Right hindlimb (tissue), 1 donor: ENCODE measurements at places on chromosomes 3 and 15.

- peak; percentile 99 for DNase-seq
Observed at GRCh38 chr3:185937689-185938374, at the start of gene TRA2B. Gene TRA2B (minus strand): TSS chr3:185938014. CDS start chr3:185937860, 154 bp downstream.

DNA sequence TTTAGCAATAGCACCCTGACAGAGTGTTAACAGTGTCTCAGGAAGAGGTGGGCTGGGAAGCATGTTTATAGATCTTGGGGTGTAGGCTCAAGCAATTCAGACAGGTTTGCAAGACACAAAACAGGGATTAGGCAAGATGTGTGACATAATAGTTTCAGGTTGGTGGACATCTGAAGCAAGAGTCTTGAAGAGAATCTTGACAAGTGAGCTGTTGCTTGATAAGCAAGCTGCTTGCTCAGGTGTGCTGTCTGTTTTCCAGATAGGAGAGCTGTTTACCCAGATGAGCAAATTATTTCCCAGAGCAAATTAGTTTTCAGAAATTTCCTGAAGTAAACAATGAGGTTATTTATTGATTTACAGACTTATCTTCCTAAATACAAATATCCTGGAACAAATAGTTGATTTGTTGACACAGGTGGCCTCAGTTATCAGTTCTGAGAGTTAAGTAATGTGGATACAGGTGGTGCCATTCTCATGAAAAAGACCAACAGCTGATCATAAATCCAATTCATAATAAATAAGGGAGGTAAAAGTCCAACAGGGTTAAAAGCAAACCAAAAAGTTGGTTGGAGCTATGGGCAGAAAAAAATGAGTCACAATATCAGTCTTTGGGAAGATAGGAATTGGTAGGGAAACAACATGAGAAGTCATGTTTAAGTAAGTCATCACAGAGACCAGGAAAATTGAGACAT lies 437.3 kb downstream of the TBL1XR1 start:
- no peak for DNase-seq

DNA sequence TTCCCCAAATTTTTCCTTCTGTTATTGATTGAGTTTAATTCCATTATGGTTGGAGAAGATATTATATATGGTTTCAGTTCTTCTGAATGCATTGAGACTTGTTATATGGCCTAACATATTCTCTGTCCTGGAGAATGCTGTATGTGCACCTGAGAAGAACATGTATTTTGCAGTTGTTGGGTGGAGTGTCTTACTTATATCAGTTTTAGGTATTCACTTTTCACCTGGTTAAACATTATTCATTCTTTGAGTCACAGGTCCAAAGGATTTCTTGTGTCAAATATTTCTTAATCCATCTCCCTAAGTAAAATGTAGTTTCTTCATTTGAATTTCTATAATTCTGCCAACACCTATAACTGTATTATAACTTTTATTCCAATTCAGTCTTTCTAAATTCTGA lies 17.8 kb downstream of the ACKR2 start:
- no peak for DNase-seq

GRCh38 chr15:25504307-25504706 lies 65.5 kb upstream of the UBE3A start:
- no peak for DNase-seq

DNA sequence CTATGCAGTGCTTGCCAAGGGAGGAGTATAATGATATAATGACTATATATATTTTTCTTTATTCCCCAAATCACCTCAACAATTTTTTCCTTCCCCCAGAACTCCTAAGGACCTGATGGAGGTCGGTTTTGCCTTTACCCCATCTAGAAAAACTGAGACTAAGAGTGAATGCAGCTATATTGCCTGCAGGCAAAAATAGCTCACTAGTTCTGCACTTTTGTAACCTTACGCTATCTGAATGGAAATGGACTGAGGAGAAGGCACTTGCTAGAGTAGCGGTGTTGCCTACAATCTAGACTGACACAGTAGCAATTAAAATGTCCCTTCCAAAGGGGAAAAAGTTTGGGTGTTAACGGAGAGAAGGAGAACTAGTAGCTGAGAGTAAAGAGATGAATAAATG lies 379.5 kb upstream of the SEMA6D start:
- DNase-seq = no peak

- DNase-seq = no peak
Observed at GRCh38 chr3:50559702-50560101, 7.8 kb downstream of the C3orf18 start.

DNA sequence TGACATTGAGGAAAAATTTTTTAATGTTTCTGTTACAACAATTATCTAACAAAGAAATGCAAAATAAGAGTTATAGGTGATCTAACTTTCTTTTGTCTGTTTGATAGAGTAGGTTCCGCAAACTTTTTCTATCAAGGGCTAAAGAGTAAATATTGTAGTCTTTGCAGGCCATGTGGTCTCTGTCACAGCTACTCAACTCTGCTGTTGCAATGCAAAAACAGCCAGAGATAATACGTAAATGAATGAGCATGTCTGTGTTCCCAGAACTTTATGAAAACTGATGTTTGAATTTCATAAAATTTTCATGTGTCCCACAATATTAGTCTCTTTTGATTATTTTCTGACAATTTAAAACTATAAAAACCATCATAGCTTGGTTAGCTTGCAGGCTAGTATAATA lies 73.3 kb downstream of the SLC24A1 start:
- DNase-seq = no peak

DNA sequence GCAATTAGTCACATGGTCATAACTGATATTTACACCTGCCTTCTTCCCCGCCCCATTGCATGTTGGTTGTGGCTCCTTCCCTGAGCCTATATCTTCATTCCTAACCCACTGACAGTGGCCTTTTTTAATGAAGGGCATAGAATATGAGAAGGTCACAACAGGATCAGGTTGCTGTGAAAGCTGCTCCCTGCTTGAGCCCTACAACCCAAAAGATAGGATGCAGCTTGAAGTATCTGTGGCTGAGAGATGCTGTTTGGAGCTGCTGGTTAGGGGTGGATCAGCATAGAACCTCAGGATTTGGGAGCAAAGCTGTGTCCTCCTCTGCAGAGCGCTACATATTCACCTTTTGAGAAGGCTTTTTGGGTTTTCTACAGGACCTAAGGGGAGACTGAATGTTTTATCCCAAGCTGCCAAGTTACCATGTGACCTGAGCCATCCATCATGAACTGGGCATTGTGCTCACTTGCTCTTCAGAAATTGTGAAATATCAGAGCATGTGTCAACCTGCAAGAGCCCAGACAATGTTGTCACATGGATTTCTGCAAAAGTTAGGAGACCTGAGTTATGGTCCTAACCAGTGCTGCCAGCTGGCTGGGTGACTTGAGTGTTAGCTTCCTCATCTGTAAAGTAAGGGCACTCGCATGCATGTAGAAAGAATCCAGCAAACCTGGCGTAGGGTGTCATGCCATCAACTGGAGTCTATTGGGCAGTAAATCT lies 49.8 kb upstream of the ARL8B start:
- DNase-seq = no peak

DNA sequence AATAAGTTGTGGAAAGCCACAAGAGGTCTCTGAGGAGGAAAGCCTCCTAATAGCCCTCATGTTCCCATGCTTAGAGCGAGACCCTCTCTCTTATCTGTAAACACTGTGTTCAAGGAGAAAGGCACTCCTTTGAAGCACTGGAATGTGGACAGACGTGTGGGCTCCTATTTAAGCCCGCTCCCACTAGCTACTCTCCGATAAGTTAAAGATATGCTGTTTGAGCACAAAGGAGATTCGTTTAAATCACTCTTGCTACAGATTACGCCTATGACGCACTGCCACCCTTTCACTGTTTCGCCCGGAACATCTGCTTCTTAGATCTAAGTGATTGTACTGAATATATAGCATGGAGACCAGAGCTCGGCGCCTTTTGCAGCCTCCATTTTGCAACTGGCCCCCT lies 57.8 kb upstream of the FAM3D start:
- DNase-seq = no peak

GRCh38 chr3:190534986-190535385 lies 21.1 kb downstream of the IL1RAP start:
- DNase-seq = no peak

- peak; percentile 92 for DNase-seq
Observed at GRCh38 chr15:98548139-98548971, 100.0 kb upstream of the IGF1R start.

DNA sequence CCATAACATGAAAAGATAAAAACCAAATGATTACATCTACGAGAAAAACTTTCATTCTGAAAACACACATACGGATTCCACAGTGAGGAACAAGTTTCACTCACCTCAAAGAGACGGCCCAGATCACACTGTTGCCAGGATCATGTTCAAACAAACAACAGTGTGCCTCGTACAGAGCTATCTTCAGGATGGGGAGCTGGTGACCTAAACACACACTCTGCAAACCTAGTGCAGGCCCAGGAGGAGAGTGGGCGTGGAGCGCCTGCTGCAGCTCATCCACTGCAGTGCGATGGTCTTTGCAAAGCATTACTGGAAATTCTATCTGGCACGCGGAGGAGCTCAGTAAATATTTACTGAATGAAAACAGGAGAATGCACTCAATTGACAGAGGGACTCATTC lies 38.5 kb downstream of the TAMM41 start:
- no peak for DNase-seq

DNA sequence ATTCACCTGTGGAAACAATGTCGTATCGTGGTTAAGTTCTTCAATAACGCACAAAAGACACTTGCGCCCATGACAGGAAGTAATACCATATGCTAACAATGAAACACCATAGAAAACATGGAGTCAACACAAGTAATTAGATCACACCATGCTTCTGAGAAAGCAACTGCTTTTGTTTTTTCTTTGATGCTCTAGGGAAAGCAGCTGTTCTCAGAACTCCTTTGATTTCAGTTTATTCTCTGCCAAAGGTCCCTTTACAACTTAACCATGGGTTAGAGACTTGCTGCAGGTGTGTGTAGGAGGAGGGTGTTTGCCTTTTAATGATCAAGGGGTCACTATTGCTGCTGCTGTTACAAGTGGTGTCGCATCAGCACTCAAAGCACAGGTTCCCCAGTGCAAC lies 324.0 kb upstream of the SLCO3A1 start:
- DNase-seq = no peak

DNA sequence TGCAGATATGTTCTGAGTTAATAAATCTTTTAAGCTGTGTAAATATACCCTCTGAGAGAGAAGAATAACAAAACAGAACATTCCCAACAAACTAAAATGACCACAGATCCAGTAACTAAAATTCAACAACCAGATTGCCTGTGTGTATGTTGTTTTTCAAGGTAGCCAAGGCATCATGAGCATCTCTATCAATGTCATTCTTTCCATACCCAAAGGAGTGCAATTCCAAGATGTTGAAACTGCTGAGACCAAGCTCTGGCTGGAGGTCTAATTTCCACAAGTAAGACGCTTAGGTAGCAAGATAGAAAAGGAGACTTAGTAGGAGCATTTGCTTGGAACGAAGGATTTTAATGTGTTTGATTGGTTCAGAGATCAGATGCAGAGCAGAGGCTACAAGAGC lies 276.3 kb downstream of the RBMS3 start:
- DNase-seq = no peak

- no peak for DNase-seq
Observed at GRCh38 chr3:29083676-29084075, 197.2 kb upstream of the RBMS3 start.

GRCh38 chr15:43518197-43518761 lies 871 bp downstream of the MAP1A start:
- peak; percentile 80 for DNase-seq

DNA sequence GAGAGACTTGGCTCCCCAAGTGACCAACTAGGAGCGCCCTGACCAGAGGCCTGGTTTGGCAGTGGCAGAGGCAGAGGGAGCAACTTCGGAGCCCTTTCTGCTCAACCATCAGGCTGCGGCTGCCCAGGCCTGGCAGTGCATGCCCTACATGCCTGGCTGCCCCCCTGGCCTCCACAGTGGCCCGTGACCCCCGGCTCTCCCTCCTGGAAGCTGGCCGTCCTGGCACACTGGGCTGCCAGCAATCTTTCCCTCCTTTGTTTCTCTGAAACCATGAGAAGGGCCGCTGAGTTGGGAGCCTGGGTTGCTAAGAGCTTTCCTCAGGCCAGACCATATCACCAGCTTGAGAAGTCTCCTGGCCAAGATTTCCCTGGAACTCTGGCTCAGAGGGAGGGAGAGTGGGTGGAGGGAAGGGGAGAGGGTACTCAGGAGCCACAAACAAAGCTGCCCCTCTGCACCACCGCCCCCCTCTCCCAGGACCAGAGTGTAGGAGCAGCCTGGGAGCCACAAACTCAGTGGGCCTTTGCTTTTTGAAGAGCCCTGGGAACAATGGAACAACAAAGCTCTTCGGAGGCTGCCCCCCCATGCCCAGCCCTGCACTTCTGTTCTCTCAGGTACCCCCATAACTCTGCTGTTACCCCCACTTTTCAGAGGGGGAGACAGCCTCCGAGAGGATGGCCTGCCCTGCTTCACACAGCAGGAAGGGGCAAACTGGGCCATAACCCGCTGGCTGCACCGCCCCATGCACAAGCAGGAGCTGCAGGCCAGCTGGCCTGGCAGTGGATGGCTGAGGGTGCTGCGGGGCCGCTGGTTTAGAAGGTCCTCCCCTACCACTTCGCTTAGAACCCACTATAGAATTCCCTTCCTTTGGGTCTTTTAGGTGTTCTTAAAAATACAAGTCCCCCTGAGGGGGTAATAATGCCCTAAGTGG lies 11.3 kb downstream of the CORO2B start:
- DNase-seq = no peak

GRCh38 chr15:51796847-51797401 lies 32.5 kb upstream of the TMOD3 start:
- DNase-seq = no peak

DNA sequence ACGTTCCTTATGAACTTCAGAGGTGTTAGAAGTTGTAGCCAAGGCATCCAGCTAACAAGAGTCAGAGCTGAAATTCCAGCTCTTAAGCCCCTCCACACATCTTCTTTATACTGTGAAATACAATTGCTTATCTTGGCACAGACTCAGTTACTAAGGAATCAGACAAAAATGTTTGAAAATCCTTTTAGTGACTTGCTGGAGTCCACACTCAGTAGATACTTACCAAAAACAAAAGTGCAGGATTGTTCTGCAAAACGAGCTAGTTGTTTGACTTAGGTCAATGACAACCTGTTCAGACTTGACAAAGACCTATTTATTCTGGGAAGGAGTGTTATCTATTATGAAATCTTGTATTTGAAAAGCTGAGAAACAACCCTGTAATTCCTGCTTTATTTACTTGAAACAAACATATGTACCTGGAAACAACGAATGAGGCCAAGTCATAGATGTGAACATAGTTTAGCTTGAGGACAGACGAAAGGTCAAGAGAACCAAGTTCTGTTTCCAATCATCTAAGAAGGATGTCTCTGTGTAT lies 38.5 kb downstream of the B3GNT5 start:
- no peak for DNase-seq

GRCh38 chr3:191340966-191341365 lies 10.6 kb upstream of the UTS2B start:
- DNase-seq = no peak

DNA sequence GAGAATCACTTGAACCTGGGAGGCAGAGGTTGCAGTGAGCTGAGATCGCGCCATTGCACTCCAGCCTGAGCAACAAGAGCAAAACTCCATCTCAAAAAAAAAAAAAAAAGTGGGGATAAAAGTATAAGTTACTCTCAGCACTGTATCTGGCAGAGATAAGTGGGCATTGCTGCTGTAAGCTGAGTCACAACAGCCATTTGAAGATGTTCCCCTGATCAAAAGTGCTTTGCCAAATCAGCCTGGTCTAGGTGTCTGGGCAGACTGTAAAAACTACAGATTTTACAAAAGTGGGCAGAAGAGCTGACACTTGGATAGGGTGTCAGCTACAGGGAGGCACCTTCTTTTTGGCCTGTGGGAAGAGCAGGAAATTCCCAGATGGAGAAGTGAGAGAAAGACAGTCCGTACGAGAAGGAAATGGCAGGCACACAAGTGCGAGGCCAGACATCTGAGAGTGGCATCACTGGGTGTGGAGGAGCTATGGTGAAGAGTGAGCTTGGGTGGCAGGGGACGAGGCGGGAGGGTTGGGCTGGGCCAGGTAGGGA lies 78.5 kb downstream of the TRAK1 start:
- no peak for DNase-seq
